Activated B cell treated with CpG ODN at 0.5 μM for 24 hours (primary cell): ENCODE measurements at places on chromosomes 2 and 18.

- no peak for DNase-seq
Measured at GRCh38 chr2:99112617-99113016, 28.9 kb upstream of the C2orf15 start.

DNA sequence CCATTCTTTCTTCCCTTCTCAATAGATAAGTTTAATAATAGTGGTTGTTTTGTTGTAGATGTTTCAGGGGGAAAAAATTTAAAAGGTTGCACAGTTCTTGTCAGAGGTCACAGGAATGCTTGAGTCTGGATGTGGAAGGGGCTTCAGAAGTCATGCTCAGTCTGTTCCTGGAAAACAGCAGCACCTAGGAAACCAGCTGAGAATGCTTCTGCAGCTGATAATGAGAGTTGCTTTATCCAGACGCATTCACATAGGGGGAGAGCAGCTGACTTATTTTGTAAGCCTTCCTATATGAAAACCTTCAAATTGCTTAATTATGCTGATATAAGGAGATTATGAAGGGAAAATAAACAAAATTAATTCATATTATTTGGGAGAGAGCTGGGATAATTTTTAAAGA, 235.5 kb downstream of the GULP1 start:
- no peak for DNase-seq

DNA sequence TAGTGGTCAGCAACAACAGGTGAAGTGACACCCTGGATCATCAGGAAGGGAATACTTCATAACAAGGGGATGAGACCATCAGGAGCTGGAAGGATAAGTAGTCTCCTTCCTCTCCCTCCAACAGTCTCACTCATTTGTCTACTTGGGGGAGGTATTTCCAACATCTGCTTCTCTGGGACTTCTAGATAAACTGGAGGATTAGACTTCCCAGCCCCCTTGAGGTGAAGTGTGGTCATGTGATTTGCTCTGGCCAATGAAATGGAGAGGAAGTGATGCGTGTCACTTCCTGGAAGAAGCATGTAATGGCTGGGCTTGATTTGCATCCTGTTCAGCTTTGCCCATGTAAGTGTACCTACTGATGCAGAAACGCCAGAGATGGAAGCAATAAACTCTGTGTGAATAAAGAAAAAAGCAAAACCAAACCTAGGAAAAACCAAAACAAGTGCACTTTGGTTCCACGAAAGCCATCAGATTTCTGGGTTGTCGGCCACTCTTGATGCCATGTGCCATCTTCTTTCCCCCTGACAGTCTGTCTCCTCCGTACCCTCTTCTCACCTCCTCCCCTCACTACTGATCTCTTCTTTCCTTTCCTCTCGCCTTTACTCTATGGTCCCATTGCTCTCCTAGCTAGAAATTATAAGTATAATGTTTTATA, 76.1 kb upstream of the DNMT3A start:
- DNase-seq = no peak

- no peak for DNase-seq
Measured at GRCh38 chr18:71784777-71785176, 759.4 kb downstream of the CBLN2 start.

DNA sequence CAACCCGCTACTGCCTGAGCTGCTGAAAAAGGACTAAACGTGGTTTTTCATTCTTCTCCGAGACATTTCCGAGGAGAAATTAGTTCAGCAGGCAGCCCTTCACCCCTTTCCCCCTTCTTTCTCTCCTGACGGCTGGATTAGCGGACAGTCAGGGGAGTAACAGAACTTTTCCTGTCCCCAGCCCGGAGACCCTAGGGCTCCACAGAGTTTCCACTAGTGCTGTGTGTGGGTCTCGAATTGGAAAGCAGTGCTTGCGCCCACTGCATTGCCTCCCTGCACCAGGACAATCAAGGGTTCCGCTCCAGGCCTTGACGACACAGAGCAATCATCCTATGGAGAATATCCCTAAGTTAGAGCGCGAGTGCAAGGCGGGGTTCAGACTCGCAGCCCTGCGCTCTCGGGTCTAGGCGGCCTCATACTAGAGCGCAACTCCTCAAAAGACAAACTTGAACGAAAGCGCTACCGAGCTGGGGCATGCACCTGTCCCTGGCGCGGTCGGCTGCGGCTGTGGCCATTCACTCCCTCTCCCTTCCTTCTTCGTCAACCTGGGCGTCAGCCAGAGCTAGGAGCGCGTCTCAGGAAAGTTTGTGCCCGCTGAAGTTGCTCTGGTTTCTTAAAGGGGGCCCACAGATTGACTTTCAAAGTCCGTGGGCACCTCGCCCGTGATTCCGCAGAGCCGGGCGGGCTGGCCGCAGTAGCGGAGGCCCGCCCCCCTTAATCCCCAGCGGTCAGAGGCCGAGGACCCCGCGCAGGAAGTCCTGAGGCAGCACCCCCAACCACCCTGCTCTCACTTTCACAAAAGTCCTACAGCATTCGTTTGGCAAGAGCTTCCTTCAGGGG, 801 bp downstream of the OSR1 start:
- no peak for DNase-seq

DNA sequence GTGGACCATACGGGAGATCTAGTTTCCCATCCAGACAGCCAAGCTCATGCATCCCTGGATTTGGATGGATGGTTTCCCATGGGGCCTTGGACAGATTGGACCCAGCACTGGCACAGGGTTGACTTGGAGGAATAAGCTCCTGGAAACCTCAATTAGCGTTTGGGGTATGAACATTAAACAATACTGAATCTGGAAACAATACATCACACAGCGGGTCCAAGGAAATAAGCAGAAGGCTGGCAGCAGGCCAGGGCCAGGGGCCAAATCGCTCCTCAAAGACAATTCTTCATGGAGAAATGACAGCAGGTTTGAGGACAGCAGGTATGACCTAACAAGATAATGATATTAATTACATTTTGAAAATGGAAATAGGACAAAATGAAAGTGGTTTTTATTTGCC, 540.6 kb downstream of the RIT2 start:
- DNase-seq = no peak

- DNase-seq = no peak
Measured at GRCh38 chr2:64695721-64696261, 42.1 kb upstream of the SERTAD2 start.

- DNase-seq = no peak
Measured at GRCh38 chr2:117935456-117935855, 78.4 kb downstream of the CCDC93 start.

DNA sequence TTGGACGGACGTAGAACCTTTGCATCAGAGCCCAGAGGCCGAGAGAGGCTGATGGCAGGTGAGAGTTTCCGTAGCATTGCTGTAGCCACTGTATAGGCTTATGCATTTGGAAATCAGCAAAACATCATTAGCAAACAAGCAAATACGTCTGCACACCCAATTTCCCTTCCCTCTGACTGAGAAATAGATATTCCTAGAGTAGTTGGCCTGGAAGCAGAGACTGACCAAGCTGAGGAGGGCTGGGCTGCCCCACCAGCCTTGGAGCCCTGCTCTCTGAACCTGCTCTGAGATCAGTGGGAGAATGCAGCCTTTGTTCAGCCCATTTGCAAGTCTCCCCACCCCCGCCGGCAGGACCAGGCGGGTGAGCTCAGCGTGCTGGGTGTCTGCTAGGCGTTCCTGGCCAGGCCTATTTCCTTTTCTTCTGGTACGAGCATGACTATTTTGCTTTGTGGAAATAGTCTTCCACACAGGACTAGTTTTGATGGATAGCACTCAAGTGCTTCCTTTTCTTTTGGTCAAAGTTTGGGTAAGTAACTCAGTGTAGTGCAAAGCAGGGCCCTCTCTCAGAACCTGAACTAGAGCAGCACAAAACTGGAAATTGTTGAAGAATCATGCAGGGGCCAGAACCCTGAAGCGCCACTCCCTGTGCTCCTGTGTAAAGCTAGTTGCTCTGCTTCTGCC, 21.9 kb upstream of the RNF149 start:
- DNase-seq = no peak

DNA sequence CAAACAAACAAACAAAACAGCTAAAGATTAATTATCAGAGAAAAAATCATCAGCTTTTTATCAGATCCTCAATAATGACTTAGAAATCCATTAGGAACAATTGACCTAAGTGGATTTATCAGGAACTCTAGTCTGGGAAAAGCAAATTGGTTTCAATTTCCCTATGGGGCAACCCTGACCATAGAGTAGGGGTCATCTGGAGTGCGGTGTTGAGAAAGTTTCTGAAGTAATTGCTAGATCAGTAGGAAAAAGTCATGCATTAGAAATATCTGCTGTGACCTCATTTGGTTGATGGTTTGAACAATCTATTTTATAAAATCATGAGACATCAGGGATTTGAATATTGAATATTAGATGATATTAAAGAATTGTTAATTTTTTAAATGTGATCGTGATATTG, 507.9 kb downstream of the TXNL1 start:
- no peak for DNase-seq

DNA sequence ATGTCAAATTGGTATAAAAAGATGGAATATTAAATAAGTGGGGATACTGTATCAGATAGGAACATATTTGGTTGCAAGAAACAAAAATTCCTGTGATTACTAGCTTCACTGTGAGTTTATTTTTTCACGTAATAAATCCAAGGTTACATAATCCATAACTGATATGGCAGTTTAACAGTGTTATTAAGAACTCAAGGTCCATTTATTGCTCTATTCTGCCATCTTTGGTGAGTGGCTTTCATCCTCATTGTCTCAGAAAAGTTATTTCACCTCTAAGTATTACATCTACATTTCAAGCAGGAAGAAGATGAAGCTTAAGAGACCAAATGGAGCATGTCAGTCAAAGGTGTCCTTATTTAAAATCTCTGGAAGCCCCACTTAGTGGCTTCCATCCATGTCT, 37.2 kb downstream of the YIPF4 start:
- DNase-seq = no peak

DNA sequence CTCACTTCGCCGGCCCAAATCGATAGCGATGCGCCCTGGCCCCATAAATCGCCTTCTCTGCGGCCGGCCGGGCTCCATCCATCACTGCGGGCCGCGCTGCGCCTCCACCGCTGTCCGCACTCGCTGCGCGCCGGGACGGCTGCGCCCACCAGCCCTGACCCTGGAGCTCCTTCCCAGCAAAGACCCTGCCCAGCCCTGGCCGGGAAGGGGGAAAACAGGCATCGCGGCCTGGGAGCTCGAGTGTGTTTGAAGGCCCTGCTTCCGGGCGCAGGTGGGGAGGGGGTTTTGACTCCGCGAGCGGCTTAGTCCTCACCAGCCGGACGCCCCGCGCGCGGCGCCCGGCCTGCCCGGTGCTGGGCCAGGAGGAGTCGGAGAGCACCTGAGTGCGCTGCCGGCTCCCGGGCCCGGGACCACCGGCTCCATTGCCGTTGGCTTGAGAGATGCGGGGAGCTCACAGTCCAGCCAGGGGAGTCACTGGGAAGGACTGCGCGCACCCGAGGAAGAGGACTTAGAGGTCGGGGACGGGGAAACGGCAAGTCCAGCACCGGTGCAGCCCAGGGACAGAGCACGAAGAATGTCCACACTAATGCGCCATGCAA, 1.1 kb downstream of the PAX8 start:
- DNase-seq = peak; percentile 16

DNA sequence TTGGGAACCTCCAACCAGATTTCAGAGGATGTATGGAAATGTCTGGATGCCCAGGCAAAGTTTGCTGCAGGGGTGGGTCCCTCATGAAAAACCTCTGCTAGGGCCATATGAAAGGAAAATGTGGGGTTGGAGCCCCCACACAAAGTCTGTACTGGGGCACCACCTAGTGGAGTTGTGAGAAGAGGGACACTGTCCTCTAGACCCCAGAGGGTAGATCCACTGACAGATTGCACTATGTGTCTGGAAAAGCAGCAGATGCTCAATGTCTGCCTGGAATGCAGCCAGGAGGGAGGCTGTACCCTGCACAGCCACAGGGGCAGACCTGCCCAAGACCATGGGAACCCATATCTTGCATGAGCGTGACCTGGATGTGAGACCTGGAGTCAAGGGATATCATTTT, 573.7 kb upstream of the NXPH2 start:
- no peak for DNase-seq

- DNase-seq = no peak
Measured at GRCh38 chr2:125085904-125086303, 1060.8 kb downstream of the CNTNAP5 start.

- no peak for DNase-seq
Measured at GRCh38 chr2:164186591-164186990, 434.7 kb downstream of the GRB14 start.

DNA sequence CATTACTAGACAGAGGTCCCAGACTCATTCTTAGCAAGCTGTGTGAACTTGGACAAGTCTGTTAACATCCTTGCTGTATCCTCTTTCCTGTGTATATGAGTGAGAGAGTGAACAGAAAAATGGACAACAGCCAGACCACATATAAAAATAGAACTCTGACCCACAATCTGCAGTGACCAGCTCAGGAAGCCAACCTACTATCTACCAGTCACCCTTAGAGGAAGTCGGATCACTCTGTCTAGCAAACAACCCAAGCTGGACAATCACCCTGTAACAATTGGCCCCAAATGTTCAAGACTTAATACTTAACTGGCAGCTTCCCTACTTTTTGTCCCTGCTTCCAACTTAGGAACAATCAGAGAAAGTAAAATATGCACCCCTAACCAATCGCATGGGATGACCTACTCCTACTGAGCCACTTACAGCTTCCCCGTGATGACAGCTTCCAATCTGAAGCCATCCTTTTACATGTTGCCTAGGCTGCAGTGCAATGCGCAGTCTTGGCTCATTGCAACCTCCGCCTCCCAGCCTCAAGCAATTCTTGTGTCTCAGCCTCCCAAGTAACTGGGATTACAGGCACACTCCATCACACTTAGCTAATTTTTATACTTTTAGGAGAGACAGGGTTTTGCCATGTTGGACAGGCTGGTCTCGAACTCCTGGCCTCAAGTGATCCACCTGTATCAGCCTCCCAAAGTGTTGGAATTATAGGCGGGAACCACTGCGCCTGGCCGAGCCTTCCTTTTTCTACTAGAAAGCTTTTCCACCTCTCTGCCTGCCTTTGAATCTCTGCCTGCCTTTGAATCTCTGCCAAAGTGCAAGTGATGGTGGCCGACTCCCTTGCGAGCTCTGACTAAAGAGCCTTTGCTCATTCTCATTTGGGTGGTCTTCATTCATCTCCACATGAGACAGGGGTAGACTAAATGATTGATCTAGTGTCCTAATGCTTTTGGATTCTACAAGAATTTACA, 158.3 kb upstream of the NDUFV2 start:
- no peak for DNase-seq

- no peak for DNase-seq
Measured at GRCh38 chr2:99336804-99337112, 431 bp upstream of the EIF5B start.

- no peak for DNase-seq
Measured at GRCh38 chr2:159916511-159916910, 118.5 kb upstream of the CD302 start.

DNA sequence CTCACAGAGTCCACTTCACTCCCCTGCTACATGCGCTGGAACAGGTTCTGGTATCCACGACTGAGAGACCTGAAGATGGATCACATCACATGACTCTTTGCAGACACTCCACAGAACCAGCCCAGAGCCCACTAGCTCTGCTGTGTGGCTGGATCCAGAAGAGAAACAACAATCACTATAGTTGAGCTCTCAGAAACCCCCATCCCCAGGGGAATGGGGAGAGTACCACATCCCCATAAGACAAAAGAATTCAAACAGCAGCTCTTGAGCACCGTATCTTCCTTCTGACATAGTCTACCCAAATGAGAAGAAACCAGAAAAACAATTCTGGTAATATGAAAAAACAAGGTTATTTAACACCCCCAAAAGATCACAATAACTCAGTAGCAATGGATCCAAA, 76.4 kb downstream of the ZSWIM2 start:
- DNase-seq = no peak

- DNase-seq = no peak
Measured at GRCh38 chr2:134899204-134899603, 19.4 kb upstream of the CCNT2 start.

- no peak for DNase-seq
Measured at GRCh38 chr18:26908906-26909305, 43.4 kb upstream of the AQP4 start.

- peak; percentile 77 for DNase-seq
Measured at GRCh38 chr2:231482806-231483391, 18.6 kb upstream of the NCL start.
